Keratinocyte (primary cell): ENCODE measurements at places on chromosomes 16 and 17.

DNA sequence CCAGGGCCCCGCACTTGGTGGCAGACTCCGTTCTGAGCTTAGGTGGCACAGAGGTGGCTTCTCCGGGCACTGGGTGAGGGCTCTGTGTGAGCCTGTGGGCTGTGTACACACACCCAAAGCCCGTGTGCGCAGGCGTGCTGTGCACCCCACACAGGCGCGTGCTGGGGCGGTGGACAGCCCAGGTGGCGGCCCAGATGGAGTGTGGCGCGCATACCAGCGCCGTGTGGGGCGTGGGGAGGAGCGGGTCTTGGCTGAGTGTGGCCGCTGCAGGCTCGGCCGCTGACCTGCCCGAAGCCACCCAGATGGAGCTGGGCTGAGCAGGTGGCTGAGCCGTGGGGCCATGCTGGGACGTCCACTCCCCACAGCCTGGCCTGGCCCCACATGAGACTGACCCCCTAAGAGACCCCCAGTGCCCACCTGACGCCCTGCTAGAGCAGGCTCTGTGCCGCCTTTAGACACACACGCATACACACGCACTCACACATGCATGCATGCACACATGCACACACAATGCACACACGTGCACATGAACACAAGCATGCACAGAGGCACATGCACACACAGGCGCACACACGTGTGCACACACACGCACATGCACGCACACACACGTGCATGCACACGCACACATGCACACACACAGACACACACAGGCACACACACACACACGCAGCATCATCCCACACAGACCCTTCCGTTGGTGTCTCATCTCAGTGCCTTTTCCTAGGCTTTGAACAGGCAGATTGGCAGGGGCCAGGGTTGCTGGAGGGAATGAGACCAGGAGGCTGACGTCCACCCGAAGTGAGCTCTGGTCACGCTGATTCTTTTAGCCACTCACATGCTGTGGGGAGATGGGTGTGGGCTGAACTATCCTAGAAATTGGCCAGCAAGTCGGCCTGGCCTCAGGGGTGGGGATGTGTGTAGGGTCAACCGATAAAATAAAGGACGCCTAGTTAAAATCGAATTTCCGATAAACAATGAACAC lies 2.1 kb downstream of the PRR35 start:
- H3K27ac ChIP-seq = no peak overlapping the region
- no peak for DNase-seq
- H3K36me3 ChIP-seq = no peaks in the 10 kb centered on the region
- H3K27me3 ChIP-seq = peaks cover 50% of the 10 kb centered on the region
- peaks cover 9% of the 10 kb centered on the region for H3K4me1 ChIP-seq

GRCh38 chr17:50834429-50835300 lies 721 bp upstream of the WFIKKN2 start:
- H3K27ac ChIP-seq = no peak overlapping the region
- H3K36me3 ChIP-seq = no peaks in the 10 kb centered on the region
- peaks cover 5% of the 10 kb centered on the region for H3K4me1 ChIP-seq

DNA sequence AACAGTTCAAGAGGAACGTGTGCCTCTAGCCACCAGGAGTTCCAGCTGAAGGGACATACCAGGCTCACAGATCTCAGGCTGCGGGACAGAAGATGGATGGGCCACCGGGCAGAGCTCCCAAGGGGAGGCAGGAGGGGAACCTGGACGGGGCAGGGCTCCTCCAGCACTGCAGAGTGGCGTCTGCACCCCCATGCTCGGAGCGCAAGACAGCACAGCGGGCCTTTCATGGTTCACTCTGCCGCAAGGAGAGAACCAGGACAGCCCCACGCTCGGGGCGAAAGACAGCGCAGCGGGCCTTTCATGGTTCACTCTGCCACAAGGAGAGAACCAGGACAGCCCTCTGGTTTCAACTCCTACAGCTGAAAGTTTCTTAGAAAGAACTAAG lies 20.6 kb downstream of the SLC38A10 start:
- DNase-seq = no peak
- H3K4me1 ChIP-seq = peaks cover 11% of the 10 kb centered on the region
- H3K27me3 ChIP-seq = no peaks in the 10 kb centered on the region
- no peak overlapping the region for H3K27ac ChIP-seq
- peaks cover 22% of the 10 kb centered on the region for H3K36me3 ChIP-seq

DNA sequence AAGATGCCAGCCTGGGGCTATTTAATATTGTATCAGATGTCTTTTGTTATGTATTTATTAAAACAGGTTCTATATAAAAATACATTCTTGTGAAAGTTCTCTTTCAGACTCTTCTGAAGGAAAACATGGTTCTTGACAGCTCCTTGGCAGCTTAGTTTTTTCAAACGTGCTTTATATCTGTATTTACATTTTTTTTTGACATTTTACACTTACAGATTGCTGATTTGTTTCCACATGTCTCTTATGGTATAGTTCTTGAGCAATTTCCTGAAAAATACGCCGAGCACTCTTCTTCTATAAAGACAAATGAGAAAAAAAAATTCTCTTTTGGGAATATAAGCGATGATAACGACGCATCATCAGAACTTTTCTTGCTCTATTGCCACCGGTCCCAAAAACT lies 9.5 kb downstream of the IGSF6 start:
- no peaks in the 10 kb centered on the region for H3K36me3 ChIP-seq
- no peak for DNase-seq
- no peaks in the 10 kb centered on the region for H3K27me3 ChIP-seq

GRCh38 chr16:61926766-61927165 lies 109.5 kb downstream of the CDH8 start:
- no peaks in the 10 kb centered on the region for H3K36me3 ChIP-seq
- no peak overlapping the region for H3K27ac ChIP-seq
- no peaks in the 10 kb centered on the region for H3K27me3 ChIP-seq
- no peaks in the 10 kb centered on the region for H3K4me1 ChIP-seq
